ENCODE measurements at places on chromosomes 5 and 9.

DNA sequence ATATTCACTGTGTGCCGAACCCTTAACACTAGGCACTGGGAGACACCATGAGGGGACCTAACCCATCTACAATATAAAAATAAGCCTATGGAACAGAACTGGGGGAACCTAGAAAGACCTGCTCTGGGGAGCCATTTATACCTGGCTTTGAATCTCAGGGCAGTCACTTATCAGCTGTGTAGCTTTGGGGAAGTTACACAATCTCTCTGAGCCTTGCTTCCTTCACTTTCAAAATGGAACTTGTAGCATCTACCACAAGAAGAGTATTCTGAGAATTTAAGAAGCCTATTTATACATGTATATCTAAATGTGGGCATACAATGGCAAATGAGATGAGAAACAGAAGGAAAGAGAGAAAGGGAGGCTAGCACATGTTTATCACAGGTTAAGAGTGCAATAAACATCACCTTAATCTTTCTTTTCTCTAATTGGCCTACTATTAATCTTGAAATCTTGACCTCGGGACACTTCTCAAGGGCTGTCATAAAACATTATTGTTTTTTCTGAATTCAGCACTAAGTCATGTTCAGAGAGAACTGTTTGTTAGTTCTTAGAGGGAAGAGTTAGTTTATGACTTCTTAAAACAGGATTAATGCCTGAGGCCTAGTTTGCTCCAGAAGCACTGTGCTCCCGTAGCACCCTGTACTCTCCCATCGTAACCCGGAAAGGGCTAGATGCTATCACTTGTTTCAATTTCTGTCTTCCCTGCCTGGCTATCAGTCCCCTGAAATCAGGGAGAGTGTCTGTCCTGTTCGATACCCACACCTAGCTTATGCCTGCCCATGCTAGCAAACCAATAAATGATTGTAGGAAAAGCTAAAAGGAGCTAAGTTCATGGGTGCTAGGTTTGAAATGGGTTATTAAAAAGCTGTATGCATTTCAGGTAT lies 606.4 kb upstream of the CLINT1 start:
- DNase-seq = no peak

DNA sequence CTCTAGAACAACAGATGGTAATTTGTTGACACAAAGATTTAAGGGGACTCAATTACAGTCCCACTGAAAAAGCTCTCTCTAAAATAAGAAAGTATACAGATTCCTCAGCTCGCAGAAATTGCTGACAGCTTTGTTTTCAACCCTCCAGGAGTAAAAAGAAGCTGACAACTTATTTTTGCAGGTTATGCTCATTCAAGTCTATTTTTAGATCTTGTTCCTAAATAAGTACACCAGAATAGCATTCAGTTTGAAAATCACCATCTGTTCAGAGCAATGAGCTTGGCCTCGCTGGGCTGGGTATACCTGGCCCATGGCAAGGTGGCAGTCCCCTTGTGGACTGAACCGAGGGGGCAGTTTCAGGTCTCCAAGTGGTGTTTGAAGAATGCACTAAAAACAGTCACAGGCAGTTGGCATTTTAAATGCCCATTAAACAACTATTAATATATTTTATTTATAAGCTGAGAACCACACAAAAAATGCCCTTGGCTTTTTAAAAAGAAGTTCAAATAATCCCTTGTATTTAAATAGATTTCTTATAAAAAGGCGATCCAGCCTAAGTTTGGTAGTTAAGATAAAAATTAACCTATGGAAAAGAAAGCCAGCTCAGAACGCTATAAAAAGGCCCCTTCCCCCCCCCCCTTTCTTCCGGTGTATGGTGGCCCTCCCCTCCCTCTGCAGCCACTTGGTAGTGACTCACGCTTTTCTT lies 169.2 kb downstream of the AUH start:
- DNase-seq = no peak

DNA sequence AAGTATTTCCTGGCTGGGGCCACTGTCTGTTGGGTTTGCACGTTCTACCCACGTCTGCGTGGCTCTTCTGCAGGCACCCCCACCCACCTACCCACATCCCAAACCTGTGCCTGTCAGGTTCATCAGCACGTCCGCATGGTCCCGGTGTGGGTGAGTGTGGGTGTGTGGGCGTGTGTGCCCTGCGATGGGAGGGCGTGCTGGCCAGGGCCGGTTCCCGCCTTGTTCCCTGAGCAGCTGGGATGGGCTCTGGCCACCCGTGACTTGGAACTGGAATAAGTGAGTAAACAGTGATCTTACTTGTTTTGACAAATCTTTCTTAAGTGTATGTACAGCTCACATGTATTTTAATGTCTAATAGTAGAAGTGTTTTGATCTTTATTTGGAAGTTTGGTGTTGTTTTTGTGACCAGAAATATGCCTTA lies 20.4 kb downstream of the ERGIC1 start:
- no peak for DNase-seq

GRCh38 chr5:109335114-109335513 lies 74.7 kb downstream of the PJA2 start:
- no peak for DNase-seq

Measured in stimulated activated CD8-positive, alpha-beta memory T cell treated with anti-CD3 and anti-CD28 coated beads, Interleukin-7, amount 100 ng/mL, for 1 hour (primary cell).